ENCODE measurements at places on chromosomes 7 and 10.

- DNase-seq, result no peak
These were observed 60.6 kb upstream of the LAMB1 start for GRCh38 chr7:108063520-108063933.

- no peak for DNase-seq
These were observed 105.3 kb downstream of the PARD3 start for GRCh38 chr10:34709637-34710390.

DNA sequence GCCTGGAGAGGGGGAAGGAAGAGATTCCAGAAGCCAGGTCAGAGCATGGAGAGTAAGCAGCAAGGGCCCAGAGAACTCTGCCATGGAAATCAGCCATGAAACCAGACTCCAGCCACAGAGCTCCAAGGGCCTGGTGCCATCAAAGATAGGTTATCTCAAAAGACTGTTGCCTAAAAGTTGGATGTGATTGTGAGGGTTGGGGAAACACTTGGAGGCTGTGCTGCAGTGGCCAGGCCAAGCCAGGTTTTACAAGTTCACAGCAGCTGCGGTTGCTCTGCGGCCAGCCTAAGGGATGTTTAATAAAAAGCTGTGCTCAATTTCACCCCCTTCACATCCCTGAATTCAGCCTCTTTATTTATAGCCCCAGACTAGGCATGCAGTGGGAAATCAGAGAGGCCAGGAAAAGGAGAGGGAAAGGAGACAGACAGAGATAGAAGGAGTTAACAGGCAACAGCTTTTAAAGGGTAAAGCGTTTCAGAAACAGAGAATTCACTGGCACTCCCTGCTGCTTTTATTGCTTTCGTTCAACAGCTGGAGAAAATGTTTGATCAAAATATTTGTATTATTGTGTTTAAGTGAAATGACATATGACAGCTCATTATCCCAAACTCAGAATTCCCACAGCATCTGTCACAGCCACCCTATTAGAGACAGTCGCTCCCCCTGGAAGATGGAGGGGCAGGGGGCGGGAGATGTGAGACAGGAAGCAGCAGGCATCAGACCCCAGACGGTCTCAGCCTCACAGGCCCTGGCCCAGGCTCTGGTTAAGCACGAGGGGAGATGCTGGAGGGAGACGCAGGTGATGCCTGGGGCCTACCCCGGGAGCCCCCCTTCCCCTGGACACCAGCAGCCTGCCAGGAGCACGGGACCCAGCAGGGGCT, 140.1 kb downstream of the GLI3 start:
- no peak for DNase-seq

DNA sequence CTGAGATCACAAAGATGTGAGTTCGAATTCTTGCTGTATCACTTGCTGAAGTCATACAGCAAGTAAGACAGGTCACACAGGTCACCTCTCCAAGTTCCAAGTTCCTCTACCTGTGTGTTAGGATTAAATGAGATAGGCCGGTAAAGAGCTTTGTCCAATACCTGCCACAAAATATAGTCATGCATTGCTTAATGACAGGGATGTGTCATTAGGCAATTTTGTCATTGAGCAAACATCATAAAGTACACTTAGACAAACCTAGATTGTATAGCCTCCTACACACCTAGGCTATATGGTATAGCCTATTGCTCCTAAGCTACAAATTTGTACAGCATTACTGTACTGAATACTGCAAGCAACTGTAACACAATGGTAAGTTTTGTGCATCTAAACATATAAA, 469.4 kb downstream of the KCNMA1 start:
- no peak for DNase-seq

- DNase-seq, result no peak
These were observed 88.6 kb upstream of the KCNIP2 start for GRCh38 chr10:101932183-101932582.

DNA sequence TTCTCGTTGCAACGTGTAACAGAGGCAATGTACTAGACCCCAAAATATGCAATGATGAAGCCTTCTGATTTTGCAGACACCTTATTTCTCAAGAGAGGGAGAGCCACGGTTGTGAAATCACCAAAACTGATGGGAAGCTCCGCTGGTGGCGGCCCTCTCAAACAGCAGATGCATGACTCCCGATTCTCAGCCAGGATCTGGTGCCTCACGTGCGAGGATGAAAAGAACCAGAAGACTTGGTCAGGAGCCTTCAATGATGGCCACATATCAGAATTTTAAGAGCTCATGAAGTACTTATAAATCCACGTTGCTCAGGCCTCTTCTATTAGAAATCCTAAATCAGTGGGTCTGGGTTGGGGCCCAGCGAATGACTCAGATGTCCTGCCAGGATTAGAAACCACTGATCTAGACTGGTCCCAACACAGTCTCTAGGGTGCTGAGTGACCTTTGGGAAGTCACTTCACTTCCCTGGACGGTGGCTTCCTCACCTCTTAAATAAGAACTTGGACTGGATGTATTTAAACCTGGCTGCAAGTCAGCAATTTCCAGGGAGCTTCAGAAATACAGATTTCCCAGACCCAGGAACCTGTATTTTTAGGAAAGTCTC, 41.9 kb upstream of the FAM180A start:
- DNase-seq, result no peak

GRCh38 chr10:97542169-97543024, 30.2 kb upstream of the ANKRD2 start:
- DNase-seq, result no peak

- DNase-seq, result no peak
These were observed 203.7 kb downstream of the IPMK start for GRCh38 chr10:58063861-58064480.

- DNase-seq, result no peak
These were observed 21.2 kb downstream of the BPGM start for GRCh38 chr7:134667899-134668298.

- DNase-seq, result no peak
These were observed 82.6 kb downstream of the PTEN start for GRCh38 chr10:87945984-87946383.

DNA sequence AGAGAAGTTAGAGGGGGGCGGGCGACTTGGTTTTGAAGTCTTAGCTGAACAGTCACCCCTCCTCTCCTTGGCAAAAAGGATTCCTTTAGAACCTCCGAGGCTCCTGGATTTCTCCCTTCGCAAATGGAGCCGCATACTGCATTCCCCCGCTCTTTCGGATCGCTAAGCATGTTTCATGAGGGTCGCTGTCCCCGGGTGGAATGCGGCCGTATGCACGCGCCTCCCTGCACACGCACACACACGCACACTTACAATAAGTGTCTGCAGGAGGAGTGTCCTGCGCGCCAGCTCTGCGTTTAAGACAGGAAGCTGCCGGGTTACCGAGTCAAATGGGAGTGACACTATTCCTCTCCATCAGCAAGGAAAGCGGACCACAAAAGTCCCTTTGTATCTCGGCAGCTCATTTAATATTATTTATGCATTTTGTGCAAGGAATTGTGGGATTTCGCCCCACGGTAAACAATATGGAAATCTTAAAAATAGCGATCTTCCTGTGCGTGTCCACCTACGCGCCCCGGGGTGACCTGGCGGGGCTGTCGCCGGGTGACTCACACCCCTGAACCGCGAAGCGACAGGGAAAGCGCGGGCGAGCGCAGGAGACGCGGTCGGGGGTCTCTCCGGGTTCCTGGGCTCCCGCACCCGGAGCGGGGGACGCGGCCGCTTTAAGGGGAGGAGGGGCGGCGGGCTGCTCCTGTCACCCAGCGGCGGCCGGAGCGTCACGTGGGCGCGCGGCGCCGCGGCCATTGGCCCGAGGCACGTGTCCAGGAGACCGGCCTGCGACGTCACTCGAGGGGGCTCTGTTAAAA, 988 bp upstream of the EN2 start:
- no peak for DNase-seq

DNA sequence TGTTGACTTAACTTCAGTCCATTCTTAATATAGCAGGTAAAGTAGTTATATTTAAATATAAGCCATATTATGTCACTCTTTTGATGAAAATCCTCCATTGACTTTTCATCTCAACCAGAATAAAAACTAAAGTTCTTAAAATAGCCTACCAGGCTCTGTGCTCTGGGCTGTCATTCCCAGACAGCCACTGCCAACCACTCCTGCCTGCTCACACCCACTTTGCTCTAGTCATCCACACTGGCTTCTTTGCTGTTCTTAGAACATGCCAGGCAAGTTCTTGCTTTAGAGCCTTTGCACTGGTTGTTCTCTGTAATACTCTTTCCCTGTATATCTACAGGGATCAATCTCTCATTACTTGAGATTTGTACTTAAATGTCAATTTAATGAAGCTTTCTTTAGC, 80.6 kb downstream of the ZEB1 start:
- DNase-seq, result no peak

DNA sequence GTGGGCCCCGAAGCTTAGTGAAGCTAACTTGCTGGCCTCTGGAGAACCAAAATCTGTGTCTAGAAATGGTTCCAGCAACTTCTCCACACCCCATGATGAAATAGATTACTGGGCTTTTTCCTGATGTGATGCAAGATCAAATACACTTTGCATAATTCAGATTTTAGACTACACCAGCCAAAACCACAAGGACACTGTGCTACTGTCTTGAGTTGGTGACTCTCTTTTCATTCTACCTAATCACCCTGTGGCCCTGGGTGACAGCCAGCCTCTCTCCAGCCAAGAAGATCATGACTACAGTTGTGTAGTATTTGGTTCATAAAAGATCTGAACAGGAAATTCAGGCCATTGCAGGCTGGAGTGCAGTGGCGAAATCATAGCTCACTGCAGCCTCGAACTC, 22.2 kb downstream of the AZGP1 start:
- DNase-seq, result no peak

- no peak for DNase-seq
These were observed 250.0 kb downstream of the CDC14C start for GRCh38 chr7:49174396-49174795.

DNA sequence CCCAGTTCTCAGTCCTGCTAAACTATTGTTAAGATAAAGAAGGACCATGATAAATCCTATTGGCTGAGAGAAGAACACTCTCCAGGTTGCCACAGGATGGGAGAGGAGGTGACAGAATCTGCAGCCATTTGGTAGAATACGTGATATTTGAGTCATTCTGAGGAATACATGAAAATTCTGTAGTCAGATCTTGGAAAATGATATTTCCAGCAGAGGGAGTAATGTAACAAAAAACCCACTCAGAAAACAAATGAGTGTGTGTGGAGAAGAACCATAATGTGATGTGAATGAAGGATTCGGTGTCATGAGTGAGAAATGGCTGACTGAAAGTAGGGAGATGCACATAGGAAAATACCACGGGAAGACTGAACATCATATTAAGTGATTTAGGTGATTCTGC, 128.5 kb upstream of the PFKP start:
- DNase-seq, result no peak

DNA sequence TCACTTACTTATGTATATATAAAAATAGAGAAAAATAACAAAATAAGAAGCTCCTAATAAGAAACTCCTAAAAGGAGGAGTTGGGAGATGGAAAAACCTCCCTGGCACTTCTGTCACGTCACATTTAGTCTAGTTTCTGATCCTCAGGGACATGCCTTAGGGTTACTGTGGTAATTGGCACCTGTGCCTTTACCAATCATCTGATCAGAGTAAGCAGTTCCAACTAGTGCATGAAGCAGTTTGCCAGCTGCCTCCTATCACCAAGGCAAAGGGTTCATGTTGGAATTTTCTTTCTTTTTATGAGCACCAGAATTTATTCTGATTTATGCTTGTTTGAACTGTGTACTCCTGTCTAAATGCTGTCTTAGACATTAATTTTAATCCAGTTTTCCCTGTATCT, 49.9 kb downstream of the ARL4A start:
- no peak for DNase-seq

DNA sequence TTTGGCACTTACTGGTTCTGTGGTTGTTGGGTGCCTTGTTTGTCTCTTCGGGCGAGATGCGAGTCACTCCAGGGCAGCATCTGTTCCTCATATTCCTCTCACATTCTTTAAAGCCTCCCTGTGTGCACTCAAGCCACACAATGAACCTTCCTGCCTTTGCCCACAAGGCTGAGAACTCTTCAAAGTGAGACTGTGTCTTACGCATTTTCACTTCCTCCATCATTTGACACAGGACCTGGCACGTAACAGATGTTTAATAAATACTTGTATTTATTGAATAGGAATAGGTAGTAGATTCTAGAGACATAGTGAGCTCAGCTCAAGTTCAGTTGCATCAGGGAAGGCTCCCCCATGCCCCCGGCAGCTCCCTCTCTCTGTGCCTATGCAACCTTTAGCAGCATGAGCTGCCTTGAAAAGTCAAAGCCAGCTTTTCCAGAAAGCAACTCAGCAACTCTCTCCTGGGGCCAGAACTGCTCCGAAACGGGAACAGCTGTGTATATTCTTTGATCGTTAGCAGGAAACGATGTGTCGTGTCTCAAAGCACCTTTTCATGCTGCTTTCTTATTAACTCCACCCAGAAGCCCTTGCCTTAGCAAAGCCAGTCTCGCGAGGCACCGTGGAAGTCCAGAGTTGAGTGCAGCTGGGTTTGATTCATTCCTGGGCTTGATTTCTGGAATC, 97.5 kb downstream of the PFKFB3 start:
- DNase-seq, result peak; percentile 25

DNA sequence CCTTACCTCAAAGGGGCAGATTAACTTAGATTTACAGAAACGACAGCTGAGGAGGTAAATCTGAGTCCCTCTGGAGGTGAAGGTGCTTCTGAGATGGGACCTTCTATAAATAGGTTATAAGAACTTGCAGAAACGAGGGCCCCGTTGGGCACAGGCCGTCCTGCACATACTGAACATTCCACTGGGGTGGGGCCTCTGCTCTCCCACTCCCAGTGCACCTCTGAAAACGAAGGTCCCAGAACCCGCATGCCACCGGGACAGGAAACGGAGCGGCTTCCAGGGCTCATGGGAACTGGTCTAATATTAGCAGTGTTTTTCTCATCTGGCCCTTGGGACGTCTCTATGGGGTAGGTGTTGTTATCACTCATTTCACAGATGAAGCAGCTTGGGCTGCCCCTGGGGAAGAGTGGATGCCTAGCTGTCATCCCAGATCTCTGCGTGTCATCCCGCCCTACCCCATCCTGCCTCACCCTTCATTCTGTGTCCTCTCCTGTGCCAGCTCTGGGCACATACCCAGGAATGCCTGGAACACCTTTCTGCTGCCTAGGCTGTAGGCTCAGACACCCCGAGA, 19.6 kb downstream of the C10orf62 start:
- DNase-seq, result no peak

- no peak for DNase-seq
These were observed 177.1 kb upstream of the PRKCQ start for GRCh38 chr10:6757158-6757557.

DNA sequence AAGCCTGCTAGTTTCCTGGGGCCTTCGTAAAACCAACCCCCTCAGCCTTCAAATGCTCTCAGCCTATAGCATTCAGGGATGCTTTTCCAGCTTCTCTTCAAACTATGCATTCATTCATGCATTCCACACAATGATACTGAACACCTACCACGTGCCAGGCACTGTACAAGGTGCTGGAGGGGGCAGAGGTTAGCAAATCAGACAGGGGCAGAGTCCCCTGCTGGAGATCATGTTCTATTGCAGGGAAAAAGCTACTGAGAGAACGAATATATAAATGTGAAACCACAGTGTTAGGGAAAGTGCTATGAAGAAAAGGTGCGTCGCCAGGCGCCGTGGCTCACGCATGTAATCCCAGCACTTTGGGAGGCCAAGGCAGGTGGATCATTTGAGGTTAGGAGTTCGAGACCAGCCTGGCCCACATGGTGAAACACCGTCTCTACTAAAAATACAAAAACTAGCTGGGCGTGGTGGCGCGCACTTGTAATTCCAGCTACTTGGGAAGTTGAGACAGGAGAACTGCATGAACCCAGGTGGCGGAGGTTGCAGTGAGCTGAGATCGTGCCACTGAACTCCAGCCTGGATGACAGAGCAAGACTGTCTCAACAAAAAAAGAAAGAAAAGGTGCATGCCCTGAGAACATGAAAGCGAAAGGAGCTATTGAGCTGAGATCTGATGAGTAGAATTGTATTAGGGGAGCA, 64.6 kb upstream of the CALN1 start:
- DNase-seq, result no peak

GRCh38 chr10:5095687-5096086, 1.5 kb downstream of the AKR1C3 start:
- no peak for DNase-seq

Data from GM12891 (cell line).